Thoracic aorta (tissue), 2 donors: ENCODE measurements at places on chromosomes 2 and 18. TPM values are rescaled to one million over a fixed set of nuclear protein-coding genes. Genes with fewer than 3 reads are reported as not detected.

GRCh38 chr2:167052825-167053224 lies 164.5 kb downstream of the XIRP2 start:
- DNase-seq: no peak

DNA sequence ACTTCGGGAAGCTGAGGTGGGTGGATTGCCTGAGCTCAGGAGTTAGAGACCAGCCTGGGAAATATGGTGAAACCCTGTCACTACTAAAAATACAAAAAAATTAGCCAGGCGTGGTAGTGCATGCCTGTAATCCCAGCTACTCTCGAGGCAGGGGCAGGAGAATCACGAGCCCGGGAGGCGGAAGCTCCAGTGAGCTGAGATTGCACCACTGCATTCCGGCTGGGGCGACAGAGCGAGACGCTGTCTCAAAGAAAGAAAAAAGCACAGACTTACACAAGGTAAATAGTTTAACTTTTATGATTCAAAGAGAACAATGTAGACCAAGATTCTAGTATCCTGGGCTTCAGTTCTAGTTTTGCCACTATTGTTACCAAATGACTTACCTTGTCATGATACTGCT lies 37.4 kb downstream of the NCKAP1 start:
- DNase-seq: no peak

DNA sequence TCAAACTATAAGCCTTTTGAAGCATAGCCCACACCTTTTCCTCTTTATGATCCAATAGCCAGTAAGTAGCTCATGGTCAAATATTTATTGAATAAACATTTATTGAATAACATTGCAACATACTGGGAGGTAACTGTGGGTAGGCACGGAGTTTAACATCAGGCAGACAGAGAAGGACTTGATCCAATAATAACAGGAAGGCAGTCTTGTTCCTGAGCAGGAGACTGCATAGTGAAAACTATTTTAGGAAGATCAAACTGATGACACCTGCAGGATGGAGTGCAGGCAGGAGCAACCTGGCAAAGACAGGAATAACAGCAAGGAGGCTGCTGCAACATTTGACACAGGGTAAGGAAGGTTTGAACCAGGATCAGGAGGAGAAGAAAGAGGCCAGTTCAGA lies 3.1 kb upstream of the DCTN1 start:
- no peak for DNase-seq

- no peak for DNase-seq
Observed at GRCh38 chr2:102154946-102155702, 12.6 kb downstream of the IL1R1 start.

GRCh38 chr18:11296946-11297345 lies 147.6 kb upstream of the PIEZO2 start:
- DNase-seq: no peak

DNA sequence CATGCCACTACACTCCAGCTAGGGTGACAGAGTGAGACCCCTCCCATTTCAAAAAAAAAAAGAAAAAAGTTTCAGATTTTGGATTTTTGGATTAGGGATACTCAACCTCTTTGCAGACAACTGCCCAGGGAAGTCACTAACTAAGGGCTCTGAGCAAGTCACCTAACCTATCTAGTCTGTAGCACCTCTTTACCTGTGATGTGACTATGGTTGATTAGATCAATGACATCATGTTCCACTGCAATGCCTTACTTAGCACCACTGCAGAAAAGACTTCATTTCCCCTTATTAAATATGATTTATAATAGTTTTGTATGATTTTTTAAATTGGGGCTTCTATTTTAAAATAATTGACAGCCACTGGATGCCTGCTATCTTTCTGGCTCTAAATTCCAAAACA lies 41.2 kb downstream of the CUL3 start:
- DNase-seq: no peak

GRCh38 chr2:117702098-117702497 lies 112.4 kb upstream of the DDX18 start:
- DNase-seq: no peak

DNA sequence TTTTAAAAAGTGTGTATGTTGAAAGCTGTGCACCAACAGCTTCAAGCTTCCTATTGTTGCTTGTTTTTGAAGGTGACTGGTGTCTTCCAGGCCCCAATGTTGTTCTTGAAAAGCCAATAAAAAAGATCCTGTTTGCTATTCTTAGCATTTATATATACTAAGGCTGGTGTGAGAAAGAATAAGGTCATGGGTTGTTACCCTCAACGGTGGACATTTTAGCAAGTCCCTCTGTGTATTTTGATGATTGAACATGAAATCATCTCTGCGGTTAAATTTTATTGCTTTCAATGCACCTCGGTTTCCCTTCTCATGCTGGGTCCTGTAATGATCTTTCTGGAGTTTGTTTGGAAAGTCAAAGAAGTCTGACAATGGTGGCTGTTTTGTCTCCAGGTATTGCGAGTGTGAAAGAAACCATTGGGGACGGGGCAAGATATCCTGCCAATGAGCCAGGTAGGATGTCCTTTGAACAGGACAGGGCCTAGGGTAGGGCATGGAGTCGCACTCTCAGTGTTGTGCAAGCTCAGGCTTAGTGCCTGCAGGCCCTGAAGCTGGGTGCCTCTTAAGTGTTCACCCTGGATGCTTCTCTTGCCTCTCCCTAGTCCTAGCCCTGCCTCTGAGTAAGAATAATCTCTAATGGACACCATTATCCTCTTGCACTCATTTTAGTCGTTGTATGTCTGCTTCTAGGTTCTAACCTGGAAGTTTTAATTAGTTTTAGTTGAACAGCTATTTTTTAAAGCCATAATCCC lies 16.0 kb upstream of the KLF7 start:
- no peak for DNase-seq

- DNase-seq: no peak
Observed at GRCh38 chr2:126843081-126843480, 55.6 kb upstream of the TEX51 start.

GRCh38 chr2:175874291-175874690 lies 127.8 kb downstream of the LNPK start:
- no peak for DNase-seq

DNA sequence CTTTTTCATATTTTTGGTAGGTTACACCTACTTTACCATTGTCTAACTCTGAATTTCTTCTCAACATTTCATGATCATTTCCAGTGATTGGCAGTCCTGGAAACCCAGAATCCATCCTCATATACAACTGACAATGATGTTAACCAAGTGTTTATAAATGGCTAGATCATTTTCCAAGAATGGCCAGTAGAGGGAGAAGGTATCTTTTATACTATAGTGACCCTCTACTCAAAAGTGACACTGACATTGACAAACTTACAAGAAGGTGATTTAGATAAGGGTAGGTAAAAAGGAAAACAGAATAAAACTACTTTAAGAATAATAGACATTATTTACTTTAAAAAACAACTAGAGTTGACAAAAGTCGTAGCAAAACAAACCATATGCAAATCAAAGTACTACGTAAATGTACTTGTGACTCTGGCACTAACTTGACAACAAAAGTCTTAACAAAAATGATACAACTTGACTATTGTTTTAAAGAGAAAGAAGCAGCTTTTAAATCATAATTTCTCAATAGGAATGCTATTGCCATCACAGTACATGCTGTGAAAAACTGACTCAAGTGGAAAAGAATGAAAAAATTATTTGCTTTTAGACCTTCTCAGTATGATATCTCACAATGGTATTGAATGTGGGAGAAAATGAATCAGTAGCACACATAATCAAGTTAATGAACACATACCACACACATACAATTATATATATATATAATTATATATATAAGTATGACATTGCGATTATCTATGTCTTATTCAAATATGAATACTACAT lies 76.6 kb upstream of the GRB14 start:
- no peak for DNase-seq

DNA sequence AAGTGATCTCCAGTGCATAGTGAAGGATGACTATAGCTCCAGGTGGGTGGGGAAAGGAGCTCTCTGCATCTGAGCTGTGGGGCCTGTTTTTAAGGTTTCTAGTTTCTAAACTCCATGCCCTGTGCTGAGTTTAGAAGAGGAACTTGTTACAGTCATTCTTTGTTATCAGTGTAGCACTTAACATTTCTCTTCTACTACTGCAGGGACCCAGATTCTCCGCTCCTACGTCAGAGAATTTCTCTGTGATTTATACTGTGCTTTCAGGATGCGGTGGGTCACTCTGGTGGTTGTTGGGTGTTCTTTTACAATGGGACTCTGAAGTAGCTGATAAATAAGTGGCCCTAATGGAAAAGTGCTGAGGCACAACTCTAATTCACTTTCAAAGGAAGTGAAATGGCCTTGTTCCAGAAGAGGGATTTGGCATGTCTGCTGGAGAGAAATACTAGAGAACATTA lies 122.0 kb downstream of the WDSUB1 start:
- no peak for DNase-seq

GRCh38 chr2:120323214-120323613 lies 22.7 kb upstream of the INHBB start:
- peak; percentile 38 for DNase-seq

- no peak for DNase-seq
Observed at GRCh38 chr2:137929519-137929916, 34.8 kb upstream of the HNMT start.

DNA sequence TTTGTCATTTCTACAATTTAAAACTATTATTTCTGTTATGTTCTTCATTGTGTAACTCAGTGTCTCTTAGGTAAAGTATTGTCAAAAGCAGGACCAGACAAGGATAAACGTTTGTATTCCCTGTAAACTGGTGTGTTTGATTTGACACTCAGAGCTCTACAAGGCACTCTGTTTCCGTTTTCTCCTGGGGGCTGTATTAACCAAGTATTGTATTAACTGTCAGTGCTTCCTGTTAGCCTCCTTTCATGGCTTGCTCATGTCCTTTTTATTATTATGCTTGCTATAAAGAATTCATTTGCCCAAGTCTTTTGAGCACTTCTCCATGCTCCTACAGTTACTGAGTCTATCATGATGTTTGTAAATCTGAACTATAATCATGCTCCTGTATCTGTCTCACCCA lies 323.7 kb downstream of the LPIN1 start:
- DNase-seq: no peak

DNA sequence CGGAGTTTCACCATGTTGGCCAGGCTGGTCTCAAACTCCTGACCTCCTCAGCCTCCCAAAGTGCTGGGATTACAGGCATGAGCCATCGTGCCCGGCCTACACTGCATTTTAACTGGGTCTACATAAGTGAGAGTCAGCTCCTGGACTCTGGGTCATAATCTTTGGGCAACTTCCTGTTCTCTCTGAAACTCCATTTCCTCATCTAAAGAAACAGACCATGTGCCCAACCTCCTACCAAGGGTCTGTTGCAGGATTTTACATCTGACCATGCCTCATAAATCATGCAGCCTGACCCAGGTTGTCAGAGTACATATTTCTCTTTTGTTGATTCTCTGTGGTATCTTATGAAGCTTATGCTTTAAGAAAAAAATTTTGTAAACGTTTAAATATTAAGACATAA lies 280.4 kb downstream of the ALPK2 start:
- DNase-seq: no peak

- no peak for DNase-seq
Observed at GRCh38 chr2:204933735-204934374, 388.6 kb downstream of the PARD3B start.

DNA sequence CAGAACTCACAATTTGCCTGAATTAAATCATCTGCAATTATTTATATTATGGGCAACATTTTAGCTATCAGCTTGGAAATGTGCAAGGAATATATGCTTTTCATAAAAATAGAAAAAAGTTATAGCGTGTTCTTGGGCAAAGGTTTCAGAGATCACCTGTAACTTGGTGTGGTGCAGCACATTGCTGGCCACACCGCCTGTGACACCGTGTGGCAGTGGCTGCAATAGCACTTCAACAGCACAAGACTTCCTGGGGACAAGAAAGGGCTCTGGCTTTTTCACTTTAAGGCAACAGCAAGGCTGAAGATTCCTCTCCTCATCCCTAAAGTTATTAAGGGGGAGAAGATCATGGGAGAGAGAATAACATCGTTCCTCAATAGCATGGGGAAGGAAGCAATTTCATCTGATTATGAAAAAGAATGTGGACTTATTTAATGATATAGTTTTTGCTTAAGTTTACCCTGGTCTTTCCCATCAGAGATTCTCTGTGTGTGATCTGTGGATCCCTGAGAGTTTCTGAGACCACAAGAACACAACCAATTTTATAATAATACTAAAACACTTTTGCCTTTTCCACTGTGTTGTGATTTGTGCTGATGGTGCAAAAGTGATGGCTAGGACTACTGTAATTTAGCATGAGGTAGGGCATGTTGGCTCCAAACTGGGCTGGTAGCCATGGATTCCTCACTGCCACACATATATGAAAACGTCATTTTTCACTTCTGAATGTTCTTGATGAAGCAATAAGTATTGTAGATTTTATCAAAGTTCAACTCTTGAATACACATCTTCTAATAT lies 15.0 kb upstream of the SERPINB3 start:
- no peak for DNase-seq

- DNase-seq: no peak
Observed at GRCh38 chr2:161991991-161992390, 82.0 kb downstream of the DPP4 start.

DNA sequence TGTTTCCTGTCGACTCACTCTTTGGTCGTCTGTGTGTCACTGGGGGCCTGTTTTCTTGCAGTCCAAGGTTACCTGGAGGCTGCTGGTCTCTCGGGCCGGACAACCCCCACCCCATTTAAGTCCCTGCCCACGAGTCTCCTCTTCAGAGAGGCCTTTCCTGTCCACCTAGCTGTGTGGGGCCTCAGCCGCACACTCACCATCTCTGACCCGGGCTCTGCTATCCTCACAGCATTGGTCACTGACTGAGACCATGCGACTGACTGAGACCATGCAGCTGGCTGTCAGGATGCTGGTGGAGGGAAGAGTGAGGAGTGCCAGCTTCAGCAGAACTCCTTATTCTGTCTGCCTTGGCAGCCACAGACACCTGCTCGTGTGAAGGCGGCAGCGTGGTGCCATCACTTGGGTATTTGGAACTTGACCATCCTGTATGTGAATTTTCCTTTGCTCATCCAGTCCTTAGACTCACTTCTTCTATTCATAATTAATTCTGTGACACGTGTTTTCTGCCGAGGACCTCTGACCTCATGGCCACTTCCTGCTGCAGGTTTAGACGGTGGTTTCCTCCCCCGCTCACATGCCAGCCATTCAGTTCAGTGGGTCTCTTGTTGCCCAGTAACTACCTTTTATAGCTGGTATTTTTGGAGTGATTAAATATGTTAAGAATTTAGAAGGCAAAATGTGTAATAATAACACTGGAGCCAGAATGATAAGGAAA lies 47.5 kb upstream of the ASB1 start:
- no peak for DNase-seq

DNA sequence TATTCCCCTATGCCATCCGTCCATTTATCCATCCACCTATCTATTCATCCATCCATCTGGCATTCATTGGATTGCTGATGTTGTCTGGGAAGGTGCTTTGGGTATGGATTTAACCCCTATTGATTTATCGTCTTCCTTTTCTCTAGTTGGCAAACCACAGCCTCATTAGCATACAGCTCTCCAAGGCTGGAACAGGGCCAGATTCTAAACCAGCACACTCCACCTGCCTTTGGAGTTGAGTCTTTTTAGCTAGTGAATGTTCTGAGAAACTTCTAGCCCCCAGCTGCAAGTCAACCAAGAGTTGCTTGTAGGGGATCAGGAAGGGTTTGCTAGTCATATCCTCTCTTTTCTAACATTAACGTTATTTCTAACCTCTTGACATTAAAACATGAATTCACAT lies 90.7 kb downstream of the NRP2 start:
- no peak for DNase-seq

- peak; percentile 91 for DNase-seq
Observed at GRCh38 chr2:159286709-159287441, 372 bp upstream of the WDSUB1 start.

TGFA gene
- 1.9 TPM for total RNA-seq

PDCD1 gene
- total RNA-seq: 0.92 TPM

TBR1 gene
- not detected for total RNA-seq

ASB18 gene
- not detected for total RNA-seq

TMEM247 gene
- total RNA-seq: not detected

LYPD1 gene
- total RNA-seq: not detected

DCDC2C gene
- 13.1 TPM for total RNA-seq

ADNP2 gene
- 21.6 TPM for total RNA-seq
